Stimulated activated CD8-positive, alpha-beta memory T cell treated with anti-CD3 and anti-CD28 coated beads, Interleukin-4, amount 100 ng/mL, for 1 hour (primary cell): ENCODE measurements at places on chromosomes 1 and 21.

DNA sequence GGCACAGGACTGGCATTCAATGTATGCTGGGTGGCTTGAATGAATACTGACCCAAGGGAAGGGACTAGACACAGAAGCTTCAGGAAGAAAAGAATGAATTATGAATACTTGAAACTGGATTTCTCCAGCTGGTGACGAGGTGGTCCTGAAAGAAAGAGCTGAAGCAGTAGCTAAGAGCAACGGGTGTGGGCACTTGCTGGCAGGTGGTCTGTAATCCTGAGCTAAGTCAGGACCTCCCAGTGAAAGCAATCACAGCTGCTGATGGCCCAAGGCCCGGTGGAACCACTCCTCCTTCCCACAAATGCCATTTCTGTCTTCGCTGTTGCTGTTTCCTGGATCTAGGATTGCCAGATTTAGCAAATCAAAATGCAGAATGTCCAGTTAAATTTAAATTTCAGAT lies 47.0 kb downstream of the NEK2 start:
- no peak for DNase-seq

- DNase-seq, result no peak
Observed at GRCh38 chr1:16442265-16442664, 1.7 kb downstream of the NECAP2 start.

DNA sequence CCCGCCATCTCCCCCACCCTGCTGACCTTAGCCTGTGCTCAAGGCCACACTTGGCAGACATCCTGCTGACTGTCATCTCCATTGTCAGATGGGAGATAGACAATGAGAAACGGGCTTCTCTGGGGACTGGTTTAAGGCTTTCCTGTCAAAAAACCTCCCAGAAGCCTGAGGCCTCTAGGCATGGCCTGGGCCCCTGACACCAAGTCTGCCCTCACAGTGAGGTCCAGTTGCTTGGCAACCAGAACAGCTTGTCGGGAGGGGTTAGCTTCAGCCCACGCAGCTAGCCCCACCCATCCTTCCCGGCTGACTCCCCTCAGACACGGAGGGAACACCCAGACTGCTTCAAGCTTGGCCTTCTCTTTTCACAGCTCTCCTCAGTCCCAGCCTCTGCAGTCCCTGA lies 11.0 kb downstream of the PLEKHA6 start:
- DNase-seq, result no peak

DNA sequence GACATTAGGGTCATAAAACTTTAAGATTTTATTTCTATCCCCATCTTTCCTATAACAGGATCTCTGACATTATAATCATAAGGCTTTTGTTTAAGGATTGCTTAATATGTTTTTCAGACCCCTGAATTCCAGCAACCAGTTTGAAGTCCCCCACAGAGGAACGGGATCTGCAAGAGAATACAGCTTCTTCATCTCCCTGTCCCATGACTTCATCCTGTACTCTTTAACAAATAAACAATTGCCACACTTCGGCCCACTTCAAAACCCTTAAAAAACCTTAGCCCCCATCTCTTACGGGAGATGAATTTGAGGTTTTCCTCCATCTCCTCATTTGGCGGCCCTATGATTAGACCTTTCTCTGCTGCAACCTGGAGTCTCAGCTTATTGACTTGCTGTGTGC lies 35.8 kb downstream of the TESK2 start:
- no peak for DNase-seq

DNA sequence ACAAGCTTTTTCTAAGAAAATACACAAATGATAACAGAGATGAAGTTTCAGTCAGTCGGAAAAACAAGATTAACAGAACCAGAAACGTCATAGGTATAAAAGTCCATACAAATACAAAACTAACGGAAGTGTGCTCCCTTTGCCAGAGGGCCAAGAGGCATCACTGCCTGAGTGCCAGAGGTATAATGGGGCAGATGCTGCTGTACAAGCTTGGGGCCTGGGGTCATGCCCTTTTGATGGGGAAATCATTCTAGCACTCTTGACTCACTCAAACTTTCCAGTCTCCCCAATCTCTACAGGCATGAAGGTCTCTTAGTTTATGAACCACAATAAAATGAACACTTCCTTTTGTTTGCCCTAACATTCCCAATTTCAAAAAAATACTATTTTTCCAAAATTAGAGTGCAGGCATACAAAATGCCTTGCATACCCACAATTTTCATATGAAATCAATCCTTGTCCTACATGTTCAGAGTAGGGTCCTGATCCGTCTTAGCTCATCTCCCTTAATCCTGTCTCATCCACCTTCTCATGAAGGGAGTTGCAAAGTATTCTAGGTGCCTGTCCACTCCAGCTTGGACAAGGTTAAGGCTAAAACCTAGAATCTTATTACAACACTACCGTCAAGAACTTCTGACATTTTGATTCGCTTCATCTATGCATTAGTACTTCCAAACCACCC lies 1.5 kb downstream of the RPL22 start:
- no peak for DNase-seq

DNA sequence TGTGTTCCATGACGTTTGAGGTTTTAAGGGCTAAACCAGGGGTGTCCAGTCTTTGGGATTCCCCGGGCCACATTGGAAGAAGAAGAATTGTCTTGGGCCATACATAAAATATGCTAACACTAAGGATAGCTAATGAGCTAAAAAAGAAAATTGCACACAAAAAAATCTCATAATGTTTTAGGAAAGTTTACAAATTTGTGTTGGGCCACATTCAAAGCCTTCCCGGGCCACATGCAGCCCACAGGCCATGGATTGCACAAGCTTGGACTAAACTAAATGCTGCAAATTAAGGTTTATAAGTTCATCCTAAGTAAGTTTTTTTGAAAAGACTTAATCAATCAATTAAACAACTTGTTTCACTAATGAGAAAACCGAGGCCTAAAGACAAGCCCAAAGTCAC lies 21.9 kb downstream of the NIBAN1 start:
- DNase-seq, result no peak

GRCh38 chr1:4591926-4592325 lies 62.5 kb upstream of the AJAP1 start:
- no peak for DNase-seq

GRCh38 chr1:64572222-64572900 lies 102.4 kb downstream of the CACHD1 start:
- no peak for DNase-seq

- no peak for DNase-seq
Observed at GRCh38 chr1:203913073-203913521, 51.7 kb downstream of the SNRPE start.

DNA sequence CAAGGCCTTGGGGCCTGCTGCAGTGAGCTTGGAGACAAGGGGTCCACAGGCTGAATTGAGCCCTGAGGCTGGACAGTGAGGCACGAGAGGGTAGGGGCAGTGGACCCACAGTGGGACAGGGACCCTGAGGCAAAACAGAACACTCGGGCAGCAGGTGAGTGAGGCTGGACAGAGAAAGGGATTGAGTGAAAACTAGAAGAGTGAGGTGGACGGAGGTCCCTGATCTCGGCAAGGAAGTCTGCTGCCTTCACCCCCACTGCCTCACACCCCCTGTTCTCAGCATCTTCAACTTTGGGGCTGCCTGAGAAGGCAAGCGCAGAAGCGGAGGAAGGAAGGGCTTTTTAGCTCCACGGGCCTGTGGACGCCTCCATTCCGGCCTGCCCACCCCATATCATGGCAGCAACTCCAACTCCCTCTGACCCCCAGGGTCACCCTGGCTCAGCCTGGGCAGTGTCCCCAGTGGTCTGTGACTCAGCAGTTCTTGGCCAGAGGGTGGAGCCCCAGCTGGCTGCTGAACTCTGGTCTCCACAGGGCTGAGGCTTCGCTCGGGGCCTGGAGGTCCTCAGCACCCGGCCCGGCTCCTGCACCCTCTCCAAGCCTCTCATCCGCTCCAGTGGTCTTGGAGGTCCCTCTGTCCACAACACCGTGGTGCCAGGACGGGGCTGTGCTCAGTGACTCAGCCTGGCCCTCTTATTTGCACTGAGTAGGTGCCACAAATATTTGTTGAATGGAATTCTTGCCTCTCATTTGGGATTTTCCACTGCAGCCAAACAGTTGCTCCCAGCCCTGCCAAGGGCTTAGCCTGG lies 60.0 kb upstream of the EPS8L3 start:
- DNase-seq, result no peak

DNA sequence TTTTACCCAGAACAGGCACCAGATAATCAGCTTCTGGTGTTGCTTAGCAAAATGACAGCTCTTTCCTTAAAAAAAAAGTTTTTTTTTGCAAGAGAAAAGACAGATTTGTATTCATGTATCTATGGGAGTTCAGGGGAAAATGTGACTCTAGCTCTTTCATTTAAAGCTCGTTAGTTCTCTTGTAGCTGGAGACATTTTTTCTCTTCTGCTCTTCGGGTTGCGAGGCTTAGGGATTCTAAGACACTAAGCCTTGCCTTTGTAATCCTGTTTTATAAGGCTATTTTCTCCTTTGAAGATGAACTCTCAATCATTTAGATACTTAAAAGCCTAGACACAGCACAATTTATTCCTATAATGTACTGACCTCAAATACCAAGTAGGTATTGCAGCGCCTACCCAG lies 40.3 kb upstream of the EDARADD start:
- no peak for DNase-seq

DNA sequence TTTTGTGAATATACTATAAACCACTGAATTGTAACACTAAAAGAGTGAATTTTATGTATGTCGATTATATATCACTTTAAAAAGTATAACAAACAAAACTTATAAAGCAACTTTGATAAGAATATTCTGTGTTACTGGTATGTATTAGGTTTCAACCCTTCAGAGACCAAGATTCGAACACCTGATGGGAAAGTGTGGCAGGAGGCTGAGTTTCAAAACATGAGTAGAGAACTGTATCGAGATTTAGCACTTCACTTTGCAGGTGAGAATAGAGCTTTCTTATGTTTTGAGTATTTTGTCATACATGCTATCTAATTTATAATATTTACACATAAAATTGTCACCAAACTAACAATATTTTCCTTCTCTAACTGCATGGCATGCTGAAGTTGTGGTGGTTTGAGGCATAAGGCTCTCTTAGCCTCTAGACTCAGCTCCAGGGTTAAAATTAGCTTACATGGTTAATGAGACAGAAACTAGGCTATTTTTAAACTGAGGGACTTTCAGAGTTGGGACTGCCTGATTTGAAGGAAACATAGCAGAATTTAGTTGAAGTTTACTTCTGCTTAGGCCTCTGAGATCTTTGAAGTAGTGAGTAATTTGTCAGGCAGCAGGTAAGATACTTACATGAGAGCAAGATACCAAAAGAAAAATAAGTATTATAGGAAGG lies 48.6 kb downstream of the CEP350 start:
- DNase-seq, result no peak

DNA sequence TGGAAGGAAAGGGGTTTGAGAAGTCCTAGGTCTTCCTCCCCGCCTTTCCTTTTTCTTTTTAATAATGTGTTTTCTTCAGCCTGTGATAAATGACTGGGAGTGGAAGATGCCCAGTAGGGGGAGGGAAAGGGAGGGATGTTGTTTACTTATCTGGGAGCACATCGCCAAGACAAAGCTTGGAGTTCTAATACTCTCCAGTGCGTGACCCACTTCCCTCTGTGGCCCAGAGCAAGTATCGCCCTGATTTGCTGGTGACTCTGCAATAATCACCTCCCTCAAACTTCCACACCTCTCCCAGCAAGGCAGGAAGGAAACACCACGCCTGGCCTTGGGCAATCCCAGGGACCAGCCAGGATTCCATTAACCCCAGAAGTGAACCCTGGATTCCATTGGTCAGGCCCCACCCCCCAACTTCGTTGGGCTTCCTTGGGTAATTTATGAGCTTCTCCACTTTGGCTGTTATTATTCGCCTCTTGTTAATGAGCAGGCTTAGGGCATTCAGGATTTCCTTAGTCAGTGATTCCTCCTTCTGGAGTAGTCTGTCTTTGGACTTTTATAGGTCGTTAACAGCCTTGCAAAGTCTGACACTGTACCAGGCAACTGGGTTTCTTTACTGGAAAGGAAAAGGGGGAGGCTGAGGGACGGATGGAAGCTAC lies 24.3 kb upstream of the GRHL3 start:
- no peak for DNase-seq

- no peak for DNase-seq
Observed at GRCh38 chr1:205199090-205199930, 12.2 kb downstream of the DSTYK start.

DNA sequence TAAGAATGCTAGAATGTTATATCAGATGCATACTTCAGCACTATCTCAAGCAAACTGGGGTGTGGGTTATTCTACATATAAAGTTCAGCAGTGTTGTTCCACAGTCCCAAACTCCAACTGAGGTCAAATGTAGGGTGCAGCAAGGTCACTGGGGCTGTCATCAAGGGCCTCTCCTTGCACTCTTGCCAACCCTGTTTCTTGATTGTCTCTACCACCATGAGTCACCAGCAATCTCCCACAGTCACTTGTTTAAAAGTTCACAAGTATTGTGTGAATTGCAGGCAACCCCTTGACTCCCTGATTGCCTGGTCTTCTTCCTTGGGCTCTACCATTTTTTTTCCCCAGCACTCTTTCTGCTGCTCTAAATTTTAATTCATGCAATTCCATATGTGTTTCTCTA lies 10.6 kb downstream of the METTL18 start:
- no peak for DNase-seq

GRCh38 chr1:29895201-29895600 lies 658.9 kb downstream of the PTPRU start:
- DNase-seq, result no peak

DNA sequence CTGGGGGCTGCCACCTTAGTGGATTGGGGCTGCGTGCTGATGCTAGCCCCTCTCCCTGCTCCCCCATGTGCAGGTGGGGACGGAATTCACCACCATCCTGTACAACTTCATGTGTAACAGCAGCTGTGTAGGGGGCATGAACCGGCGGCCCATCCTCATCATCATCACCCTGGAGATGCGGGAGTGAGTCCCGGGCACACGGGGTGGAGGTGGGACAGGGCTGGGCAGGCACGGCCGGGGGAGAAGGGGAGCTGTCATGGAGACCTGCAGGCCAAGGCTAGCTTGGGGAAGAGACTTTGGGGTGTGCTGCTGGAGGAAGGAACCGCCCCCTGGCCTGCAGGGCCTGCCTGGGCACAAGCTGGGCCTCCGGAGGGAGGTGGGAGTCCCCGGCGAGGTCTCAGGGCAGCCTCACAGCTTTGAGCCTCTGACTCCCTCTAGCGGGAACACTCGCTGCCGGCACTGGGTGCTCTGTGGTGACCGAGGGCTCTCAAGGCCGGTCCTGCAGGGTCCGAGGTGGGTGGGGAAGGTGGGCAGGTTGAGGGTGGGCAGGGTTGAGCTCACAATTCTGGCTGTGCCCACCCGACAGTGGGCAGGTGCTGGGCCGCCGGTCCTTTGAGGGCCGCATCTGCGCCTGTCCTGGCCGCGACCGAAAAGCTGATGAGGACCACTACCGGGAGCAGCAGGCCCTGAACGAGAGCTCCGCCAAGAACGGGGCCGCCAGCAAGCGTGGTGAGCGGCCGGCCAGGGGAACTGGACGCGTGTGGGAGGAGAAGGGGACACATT lies 25.0 kb upstream of the CCDC27 start:
- DNase-seq, result no peak
